ENCODE measurements at places on chromosomes 7 and 10. TPM values are rescaled to one million over a fixed set of nuclear protein-coding genes. Genes with fewer than 3 reads are reported as not detected.

GRCh38 chr7:115086146-115086841 is 164.4 kb downstream of the MDFIC start:
- DNase-seq = no peak

- no peak for DNase-seq
Measured at GRCh38 chr10:121734589-121735045, 136.4 kb upstream of the FGFR2 start.

GRCh38 chr10:51964630-51965029 is 265.2 kb upstream of the CSTF2T start:
- DNase-seq = no peak

Gene ST8SIA6
- 12.5 TPM for total RNA-seq

GRCh38 chr10:122847782-122848604 is 2.3 kb upstream of the CUZD1 start:
- DNase-seq = no peak

DNA sequence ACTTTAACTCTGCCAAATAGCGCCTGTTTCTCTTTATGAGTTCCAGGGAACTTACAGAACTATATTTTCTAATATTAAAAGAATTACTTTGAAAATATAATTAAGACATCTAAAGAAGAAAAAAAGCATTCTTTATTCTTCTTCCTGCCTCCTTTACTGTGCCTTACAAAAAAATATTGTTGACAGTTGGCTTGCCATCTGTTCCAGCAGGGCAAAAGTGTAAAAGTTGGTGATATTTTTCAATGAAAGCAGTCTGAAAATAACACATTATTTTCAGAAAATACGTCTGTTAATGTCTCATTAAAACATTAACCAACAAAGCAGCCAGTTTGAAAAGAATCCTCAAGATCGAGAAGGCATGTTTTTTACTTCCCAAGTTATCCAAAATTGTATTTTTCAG is 1032.2 kb upstream of the LRRTM3 start:
- DNase-seq = no peak

Gene ADRA2A
- 3.8 TPM for total RNA-seq

GRCh38 chr7:112484671-112485167 is 3.9 kb downstream of the LSMEM1 start:
- DNase-seq = no peak

GRCh38 chr7:80941208-80941758 is 22.4 kb upstream of the SEMA3C start:
- no peak for DNase-seq

Gene AMZ1
- total RNA-seq = 0.47 TPM

Gene MUC12
- total RNA-seq = 1.2 TPM

DNA sequence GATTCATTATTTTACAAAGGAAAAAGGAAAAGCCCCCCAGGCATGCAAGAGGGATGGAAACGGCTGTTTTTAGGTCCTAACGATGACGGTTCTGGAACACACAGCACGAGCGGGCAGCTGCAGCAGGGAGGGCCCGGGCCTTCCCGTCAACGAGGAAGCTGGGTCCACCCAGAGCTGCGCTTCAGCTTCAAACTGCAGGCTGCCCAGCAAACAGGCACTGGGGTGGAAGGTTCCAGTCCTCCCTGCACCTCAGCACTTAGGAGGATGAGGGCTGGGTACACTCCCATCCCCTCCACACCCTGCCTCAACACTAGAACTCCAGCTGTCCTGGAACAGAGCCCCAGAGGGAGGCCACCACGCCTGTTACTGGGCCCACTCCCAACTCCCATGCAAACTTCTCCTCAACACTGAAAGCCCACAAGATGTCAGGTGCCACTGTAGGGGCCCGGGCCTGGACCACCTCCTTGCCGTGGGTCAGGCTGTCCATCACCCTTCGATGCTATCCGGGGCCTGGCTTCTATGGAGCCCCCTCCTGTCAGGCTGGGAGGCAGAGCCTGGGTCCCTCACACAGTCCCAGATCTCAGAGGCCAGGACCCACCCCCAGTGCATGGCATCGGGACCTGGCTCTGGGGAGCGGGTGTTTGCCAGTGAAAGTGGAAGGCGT is 33.0 kb downstream of the PAPOLB start:
- no peak for DNase-seq

- DNase-seq = no peak
Measured at GRCh38 chr10:11297136-11297535, 279.5 kb downstream of the CELF2 start.

Gene PIK3AP1
- total RNA-seq = 71.6 TPM

Gene GTF2IRD1
- total RNA-seq = 16.3 TPM

Gene BMS1
- 12.5 TPM for total RNA-seq

- DNase-seq = no peak
Measured at GRCh38 chr10:104117839-104118323, 4.1 kb upstream of the SFR1 start.
